Spleen (tissue), 13 donors: ENCODE measurements at places on chromosomes 4 and X. TPM values are rescaled to one million over a fixed set of nuclear protein-coding genes. Genes with fewer than 3 reads are reported as not detected.

DNA sequence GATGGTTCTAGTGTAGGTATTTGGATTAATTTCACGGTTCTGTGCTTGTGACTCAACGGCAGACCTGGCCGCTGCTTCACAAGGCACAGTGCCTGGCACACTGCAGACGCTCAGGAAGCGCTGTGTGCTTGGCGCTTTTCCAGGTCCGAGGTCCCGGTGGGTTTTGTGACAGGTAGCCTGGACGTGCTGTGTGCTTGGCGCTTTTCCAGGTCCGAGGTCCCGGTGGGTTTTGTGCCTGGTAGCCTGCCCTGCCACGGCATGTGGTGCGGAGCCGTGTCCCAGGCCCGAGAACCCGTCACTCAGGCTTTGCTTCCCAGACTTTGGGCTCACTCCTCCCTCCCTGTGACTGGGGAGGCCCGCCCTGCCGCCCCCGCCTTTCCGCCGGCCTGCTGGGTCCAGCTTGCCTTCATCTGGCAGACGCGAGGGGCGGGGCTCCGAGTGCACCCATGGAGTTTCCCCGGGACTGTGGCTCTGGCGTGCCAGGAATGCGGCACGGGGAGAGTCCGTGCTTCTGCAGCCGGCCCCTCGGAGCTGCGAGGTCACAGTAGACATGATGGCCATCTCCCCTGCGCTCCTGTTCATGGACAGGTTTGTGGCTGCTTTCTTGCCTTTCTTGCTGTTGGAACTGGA lies 44.2 kb downstream of the TBC1D14 start:
- H3K36me3 ChIP-seq: no peaks in the 10 kb centered on the region
- H3K27ac ChIP-seq: no peak overlapping the region
- H3K4me1 ChIP-seq: no peaks in the 10 kb centered on the region
- DNase-seq: peak; percentile 80
- no peaks in the 10 kb centered on the region for H3K27me3 ChIP-seq

DNA sequence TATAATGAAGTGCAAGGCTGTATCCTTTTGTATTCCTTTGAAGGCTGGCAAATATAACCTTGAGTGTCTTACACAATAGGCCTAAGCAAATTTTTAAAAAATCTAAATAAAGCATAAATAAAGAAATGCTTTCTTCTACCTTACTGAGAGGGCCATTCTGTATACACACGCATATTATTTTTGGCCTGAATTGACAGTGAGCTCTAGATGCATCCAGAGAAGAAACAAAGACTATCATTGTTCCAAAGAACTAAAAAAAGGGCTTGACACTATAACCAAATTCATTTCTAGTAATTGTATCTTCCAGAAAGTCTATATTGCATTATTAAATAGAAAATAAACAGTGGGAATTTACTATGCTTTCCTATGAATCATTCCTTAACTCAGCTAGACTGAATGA lies 100.2 kb downstream of the MAGEB17 start:
- no peaks in the 10 kb centered on the region for H3K27me3 ChIP-seq
- no peak for DNase-seq
- no peak overlapping the region for H3K4me3 ChIP-seq
- no peaks in the 10 kb centered on the region for H3K4me1 ChIP-seq

DNA sequence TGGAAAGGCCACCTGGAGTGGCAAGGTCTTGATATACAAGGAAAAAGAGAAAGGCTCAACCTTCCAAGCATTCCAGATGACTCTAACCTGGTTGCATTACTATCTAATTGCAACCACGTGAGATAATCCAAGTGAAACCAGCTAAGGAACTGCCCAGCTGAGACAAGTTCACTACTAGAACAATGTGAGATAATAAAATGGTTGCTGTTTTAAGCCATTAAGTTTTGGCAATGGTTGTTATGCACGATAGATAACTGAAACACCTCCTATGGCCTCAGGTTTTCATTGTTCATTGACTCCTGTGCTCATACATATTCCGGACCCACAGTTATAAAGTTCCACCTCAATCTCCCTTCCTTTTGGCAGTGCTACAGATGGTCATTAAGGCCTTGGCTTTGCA lies 9.2 kb upstream of the CXorf66 start:
- no peak overlapping the region for H3K27ac ChIP-seq
- H3K27me3 ChIP-seq: no peaks in the 10 kb centered on the region
- H3K4me1 ChIP-seq: no peaks in the 10 kb centered on the region
- H3K4me3 ChIP-seq: no peak overlapping the region
- no peaks in the 10 kb centered on the region for H3K36me3 ChIP-seq
- DNase-seq: no peak

DNA sequence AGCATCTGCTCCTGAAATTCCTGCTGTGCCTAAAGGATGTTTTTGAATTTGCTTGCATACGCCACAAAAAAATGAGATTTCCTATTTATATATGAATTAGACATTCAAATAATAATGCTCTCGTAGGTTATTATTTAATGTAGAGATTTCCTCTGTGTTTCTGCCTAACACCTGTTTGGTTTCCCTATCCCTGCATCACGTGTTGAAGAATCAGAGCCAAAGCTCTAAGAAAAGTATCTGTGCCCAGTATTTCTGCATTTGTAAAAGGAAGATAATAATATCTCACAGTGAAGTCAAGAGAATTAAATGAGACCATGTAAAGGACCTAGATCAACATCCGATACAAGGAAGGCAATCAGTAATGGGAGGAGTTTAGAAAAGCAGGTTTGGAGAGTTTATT lies 179.5 kb downstream of the HNRNPD start:
- no peak for DNase-seq
- H3K4me3 ChIP-seq: no peak overlapping the region
- H3K27ac ChIP-seq: no peak overlapping the region
- H3K27me3 ChIP-seq: no peaks in the 10 kb centered on the region

DNA sequence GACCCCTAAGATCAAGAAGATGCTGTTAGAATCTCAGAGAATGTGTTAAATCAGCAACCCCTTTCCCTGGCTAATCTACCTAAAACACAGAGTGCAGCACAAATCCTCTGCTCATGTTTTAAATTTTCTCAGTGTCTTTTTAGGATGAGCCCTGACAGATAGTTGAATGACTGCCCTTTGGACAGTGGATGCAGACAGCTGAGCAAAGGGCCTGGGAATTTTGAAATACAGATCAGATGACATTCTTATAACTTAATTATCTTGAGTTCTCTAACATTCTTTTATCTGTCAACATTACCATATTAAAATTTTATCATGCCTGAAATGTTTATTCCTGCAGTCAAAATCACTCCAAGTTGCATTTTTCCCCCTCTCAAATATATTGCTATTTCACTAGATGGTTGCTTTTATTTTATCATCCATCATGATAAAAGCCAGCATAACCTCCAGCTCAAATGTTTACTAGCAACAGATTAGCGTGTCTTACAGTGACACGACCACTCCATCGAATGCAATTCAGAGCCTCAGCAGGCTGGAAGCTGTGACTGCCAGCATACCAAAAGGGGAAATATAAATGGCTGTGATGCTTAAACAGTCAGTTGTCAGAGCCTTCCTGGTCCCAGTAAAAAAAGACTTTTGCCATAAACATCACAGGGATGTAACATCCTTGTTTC lies 22.8 kb upstream of the ARHGAP24 start:
- H3K4me3 ChIP-seq: no peak overlapping the region
- DNase-seq: no peak
- no peaks in the 10 kb centered on the region for H3K4me1 ChIP-seq

- H3K4me3 ChIP-seq: no peak overlapping the region
- H3K36me3 ChIP-seq: no peaks in the 10 kb centered on the region
- no peaks in the 10 kb centered on the region for H3K4me1 ChIP-seq
- no peaks in the 10 kb centered on the region for H3K27me3 ChIP-seq
- no peak overlapping the region for H3K27ac ChIP-seq
These were observed 21.2 kb upstream of the USP9X start for GRCh38 chrX:41064018-41064417.

DNA sequence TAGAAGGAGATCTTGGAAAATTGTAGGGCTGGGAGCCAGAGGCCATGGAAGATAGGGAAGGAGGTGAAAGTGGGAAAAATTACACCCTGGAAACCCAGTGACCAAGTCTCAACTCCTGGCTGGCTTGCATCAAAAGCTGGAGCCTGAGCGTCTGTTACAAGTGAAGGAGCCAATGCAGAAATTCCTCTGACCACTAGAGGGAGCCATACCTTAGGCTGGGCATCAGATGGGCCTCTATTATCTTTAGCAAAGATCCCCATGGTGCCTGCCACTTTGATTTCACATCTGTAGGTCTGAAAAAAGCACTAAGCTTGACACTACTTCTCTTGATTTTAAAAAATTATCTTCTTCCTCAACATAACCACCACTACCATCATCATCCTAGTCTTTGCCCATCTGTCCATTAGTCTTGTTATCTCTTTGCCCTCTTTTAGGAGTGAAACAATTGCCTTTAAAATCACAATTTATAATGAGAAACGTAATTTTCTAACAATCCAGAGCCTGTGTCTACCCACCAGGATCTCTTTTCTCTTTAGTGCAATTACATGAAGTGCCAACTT lies 62.9 kb downstream of the ANAPC4 start:
- H3K4me3 ChIP-seq: no peak overlapping the region
- no peak for DNase-seq
- H3K27me3 ChIP-seq: no peaks in the 10 kb centered on the region
- H3K27ac ChIP-seq: no peak overlapping the region
- H3K4me1 ChIP-seq: no peaks in the 10 kb centered on the region

- H3K4me3 ChIP-seq: no peak overlapping the region
- no peak overlapping the region for H3K27ac ChIP-seq
- no peaks in the 10 kb centered on the region for H3K4me1 ChIP-seq
- H3K36me3 ChIP-seq: no peaks in the 10 kb centered on the region
These were observed 90.5 kb upstream of the GATB start for GRCh38 chr4:151851354-151851753.

- no peak for DNase-seq
- no peaks in the 10 kb centered on the region for H3K4me1 ChIP-seq
- H3K27me3 ChIP-seq: peaks cover 15% of the 10 kb centered on the region
- H3K27ac ChIP-seq: no peak overlapping the region
- H3K4me3 ChIP-seq: no peak overlapping the region
- no peaks in the 10 kb centered on the region for H3K36me3 ChIP-seq
These were observed 97.4 kb upstream of the MED14 start for GRCh38 chrX:40832723-40833122.

DNA sequence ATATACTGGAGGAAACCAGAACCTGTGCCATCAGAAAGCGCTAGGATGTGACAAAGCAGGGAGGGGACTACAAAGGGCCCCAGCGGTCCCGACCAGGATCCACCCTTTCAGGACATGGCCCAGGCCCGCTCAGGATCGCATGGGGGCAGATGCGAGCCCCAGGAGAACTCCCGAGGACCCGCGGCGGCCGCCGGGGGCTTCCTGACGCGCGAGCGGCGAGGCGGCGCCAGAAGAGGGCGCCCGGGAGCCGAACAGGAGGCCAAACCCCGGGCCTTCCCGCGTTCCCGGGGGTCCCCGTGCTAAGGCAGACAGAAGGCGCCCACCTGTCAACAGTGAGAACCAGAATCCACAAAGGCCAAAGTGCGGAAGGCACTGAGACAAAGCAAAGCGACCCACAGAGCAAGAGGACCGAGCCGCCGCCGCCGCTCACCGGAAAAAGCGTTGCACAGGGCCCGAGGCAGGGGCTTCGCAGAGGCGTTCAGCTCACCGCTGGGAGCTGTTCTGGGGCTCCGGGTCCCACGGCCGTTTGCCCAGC lies 7.3 kb upstream of the OPN1LW start:
- peaks cover 15% of the 10 kb centered on the region for H3K4me1 ChIP-seq
- H3K4me3 ChIP-seq: no peak overlapping the region
- no peaks in the 10 kb centered on the region for H3K27me3 ChIP-seq
- H3K27ac ChIP-seq: peak overlapping the region; percentile 70
- DNase-seq: peak; percentile 91

DNA sequence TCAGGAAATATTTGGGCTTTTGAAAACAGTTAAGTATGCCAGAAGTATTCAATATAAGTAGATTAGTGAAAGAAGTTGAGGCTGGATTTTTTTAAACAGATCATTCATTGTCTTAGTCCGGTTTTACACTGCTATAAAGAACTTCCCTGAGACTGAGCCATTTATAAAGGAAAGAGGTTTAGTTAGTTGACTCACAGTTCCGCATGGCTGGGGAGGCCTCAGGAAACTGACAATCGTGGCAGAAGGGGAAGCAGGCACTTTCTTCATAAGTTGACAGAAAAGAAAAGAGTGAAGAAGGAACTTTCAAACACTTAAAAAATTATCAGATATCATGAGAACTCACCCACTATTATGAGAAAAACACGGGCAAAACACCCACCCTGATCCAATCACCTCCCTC lies 31.1 kb upstream of the CYLC1 start:
- H3K36me3 ChIP-seq: no peaks in the 10 kb centered on the region
- no peaks in the 10 kb centered on the region for H3K27me3 ChIP-seq
- no peaks in the 10 kb centered on the region for H3K4me1 ChIP-seq
- H3K4me3 ChIP-seq: no peak overlapping the region

DNA sequence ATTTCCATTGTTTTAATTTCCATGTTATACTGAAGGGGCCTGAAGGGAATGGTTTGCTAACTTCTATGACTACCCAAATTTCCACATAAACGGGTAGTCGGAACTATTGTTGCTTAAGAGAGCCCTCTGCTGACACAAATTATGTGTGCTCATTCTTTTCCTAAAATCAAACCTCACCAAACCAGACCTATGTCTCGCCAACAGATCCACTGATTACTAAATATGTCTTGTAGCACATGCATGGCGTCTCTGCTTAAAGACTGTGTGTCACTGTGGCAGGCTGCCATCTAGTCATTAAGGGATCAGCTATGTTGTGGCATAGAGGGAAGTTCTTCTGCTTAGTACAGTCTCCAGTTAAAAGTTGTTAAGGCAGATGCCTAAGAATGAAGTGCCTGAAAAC lies 25.1 kb downstream of the PIR start:
- no peaks in the 10 kb centered on the region for H3K4me1 ChIP-seq
- H3K27me3 ChIP-seq: no peaks in the 10 kb centered on the region
- no peak overlapping the region for H3K4me3 ChIP-seq
- no peak overlapping the region for H3K27ac ChIP-seq
- no peak for DNase-seq

DNA sequence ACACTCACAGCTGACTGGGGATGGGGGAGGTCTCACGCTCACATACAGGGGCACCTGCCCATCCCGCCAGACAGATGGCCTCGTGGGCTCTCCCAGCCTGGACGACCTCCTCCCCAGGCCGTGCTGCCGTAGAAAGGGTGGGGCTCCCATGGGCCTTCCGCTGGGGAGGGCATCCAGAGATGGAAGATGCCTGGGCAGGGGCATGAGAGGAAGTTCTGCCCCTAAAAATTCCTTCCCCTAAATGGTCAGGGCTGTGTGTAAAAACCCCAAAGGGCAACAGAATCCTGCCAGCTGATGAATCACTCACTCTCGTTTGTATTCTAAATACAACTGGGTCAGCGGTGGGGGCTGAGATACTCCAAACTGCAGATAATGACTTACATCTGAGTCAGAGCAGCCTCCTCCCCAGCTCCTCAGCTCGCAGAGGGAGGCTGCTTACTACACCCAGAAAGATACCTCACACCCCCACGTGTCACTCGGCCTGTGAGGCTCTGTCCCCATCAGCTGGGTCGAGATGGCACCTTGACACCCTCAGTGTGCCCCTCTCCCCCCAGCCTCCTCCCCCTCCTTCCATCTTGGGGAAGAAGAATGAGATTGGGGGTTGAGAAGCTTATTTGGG lies 10.1 kb downstream of the WDR1 start:
- no peaks in the 10 kb centered on the region for H3K27me3 ChIP-seq
- DNase-seq: no peak
- H3K4me3 ChIP-seq: no peak overlapping the region
- H3K4me1 ChIP-seq: peaks cover 42% of the 10 kb centered on the region
- H3K27ac ChIP-seq: peak overlapping the region; percentile 62

Gene NAA11
- polyA plus RNA-seq: not detected

Gene ARAP2
- 6.8 TPM for polyA plus RNA-seq

Gene RASL11B
- 16.5 TPM for polyA plus RNA-seq

Gene FRMPD4
- not detected for polyA plus RNA-seq

Gene PDE5A
- polyA plus RNA-seq: 0.99 TPM

Gene SLC25A4
- polyA plus RNA-seq: 11.5 TPM
